ENCODE measurements at places on chromosomes 6 and 20.

DNA sequence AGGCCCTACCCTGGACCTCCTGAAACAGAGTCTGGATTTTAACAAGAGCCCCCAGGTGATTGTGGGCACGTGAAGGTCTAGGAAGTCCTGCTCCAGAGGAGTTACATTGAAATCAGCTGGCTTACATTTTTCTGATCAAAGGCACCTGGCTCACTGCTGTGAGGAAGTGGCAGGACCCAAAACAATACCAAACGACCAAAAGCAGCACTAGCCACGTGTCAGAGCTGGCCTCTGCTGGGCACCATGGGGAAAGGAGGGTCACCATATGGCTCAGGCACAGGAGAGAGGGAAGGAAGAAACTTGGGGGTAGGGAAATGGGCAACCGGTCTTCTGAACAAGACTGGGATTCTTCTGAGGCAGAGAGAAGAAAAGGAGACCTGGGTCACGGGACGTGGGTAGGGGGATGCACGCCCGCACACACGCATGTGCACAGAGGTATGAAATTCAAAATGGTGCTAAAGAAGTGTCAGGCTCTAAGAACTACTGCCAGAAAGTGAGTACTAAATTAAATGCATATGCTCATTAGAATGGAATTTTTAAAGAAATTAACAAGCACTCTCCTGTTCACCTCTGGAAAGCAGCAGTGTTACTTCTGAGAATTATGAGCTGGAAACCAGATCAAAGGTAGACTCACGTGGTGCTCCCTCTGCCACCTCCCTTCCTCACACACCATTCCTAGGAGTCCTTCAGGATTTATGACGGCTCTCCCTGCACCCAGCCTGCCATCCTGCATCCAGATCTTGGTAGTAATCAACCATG, 113.6 kb downstream of the TRERF1 start:
- DNase-seq, result no peak
- no peak overlapping the region for H3K4me3 ChIP-seq
- no peaks in the 10 kb centered on the region for H3K27me3 ChIP-seq
- no peaks in the 10 kb centered on the region for H3K36me3 ChIP-seq

GRCh38 chr20:32040142-32040953, 11.7 kb upstream of the HCK start:
- peaks cover 75% of the 10 kb centered on the region for H3K27me3 ChIP-seq
- H3K4me3 ChIP-seq, result no peak overlapping the region
- H3K27ac ChIP-seq, result no peak overlapping the region
- no peak for DNase-seq
- H3K36me3 ChIP-seq, result no peaks in the 10 kb centered on the region

DNA sequence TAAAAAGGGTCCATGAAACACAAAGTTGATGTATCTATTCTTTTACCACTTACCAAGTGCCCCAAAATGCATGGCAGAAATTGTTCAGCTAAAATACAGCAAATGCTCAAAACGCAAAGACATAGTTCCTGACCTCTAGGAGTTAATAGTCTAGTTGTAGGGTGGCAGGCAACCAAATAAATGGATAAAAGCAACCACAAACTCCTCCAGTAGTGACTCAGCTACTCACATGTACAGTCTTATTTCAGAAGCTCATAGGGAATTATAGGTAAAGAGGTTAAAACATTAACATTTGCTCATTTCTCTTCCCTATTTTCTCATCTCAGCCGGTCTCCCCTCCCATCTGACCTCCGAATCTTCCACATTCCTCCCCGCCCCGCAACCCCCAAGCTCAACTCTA, 143.9 kb upstream of the INSM1 start:
- no peak for DNase-seq
- no peaks in the 10 kb centered on the region for H3K36me3 ChIP-seq
- H3K27me3 ChIP-seq, result peaks cover 25% of the 10 kb centered on the region
- no peak overlapping the region for H3K27ac ChIP-seq
- H3K4me1 ChIP-seq, result no peaks in the 10 kb centered on the region

DNA sequence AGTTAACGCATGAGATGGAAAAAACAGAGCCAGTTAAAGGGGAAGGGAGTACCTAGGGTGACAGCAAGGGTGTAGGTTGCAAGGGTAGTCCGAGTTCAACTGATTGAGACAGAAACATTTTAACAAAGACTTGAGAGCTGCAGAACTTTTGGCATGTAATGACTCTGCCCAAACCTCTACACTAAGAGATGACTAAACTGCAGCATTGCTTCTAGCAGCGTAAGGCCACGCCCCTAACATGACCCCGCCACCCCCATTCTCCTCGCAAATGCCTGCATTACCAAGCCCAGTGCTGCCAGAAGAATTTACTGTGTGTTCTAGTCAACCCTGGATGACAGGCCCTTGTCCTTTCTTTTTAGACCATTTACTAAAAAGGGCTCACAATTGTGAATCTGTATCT, 6.3 kb upstream of the HINT3 start:
- no peaks in the 10 kb centered on the region for H3K36me3 ChIP-seq
- H3K4me3 ChIP-seq, result no peak overlapping the region
- DNase-seq, result no peak
- no peaks in the 10 kb centered on the region for H3K4me1 ChIP-seq

DNA sequence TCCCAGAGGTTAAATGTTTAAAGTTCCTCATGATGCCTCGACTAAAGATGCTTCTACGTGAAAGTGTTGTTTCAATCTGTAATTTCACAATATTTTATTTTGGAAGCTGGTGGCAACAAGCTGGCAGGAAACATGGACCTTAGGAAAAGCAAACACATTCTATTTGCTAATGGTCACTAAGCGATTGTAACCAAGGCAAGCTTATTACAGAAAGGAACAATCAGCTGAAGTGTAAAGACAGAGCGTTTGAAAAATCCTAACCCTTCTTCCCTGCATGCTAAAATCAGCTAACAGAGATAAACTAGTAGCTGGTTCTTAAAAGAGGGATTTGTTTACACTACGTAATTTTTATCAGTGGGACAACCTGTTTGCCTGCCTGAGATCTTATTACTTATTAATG, 50.0 kb downstream of the IL20RA start:
- DNase-seq, result no peak
- H3K4me3 ChIP-seq, result no peak overlapping the region
- H3K4me1 ChIP-seq, result no peaks in the 10 kb centered on the region
- H3K27ac ChIP-seq, result no peak overlapping the region
- no peaks in the 10 kb centered on the region for H3K36me3 ChIP-seq

DNA sequence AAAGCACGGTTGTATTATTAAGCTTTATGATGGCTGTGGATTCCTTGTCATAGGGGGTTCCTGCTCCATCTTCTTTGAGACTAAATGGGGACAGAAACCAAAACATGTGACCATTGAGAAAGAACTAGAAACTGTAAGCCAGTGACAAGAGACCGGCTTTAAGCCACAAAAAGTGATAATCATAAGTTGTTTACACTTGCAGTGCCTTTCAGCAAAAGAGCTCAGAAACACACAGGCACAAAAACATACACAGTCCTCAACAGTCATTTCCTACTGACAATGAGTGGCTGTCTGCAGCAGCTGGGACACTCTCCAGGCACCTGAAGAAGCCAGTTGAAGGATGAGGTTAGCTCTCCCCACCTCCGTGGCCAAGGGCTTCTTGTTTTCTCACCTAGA, 20.0 kb upstream of the UBE2J1 start:
- no peak for DNase-seq
- H3K27ac ChIP-seq, result peak overlapping the region; percentile 19
- H3K27me3 ChIP-seq, result no peaks in the 10 kb centered on the region
- H3K4me3 ChIP-seq, result no peak overlapping the region
- peaks cover 14% of the 10 kb centered on the region for H3K4me1 ChIP-seq

DNA sequence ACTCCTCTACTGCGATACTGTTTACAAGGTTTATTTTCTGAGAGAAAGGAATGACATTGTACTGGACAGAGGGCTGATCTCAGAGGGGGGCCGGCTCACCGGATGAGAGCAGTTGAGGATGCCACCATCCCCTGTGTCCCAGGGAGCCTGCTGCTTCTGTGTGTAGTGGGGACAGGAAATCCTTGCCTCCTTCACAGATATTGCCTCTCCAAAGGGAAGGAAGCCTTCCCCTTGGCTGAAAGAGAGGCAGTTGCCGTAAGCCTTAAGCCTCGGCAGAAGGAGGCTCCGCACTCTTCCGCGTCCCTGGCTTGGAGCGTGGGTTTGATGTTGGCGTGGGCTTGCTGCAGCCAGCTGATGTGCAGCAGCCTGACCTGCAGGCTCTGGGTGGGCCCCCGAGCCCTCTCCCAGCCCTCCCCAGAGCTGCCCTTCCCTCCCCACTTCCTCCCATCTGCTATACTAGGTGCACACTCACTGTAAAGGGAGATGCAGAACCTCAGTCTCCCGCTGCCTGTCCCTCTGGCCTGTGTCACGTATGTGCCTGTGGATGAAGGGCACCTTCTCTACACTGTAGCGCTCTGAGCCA, 45.7 kb upstream of the RPS6KA2 start:
- no peak for DNase-seq
- peaks cover 11% of the 10 kb centered on the region for H3K4me1 ChIP-seq
- no peak overlapping the region for H3K4me3 ChIP-seq
- no peak overlapping the region for H3K27ac ChIP-seq
- peaks cover 78% of the 10 kb centered on the region for H3K27me3 ChIP-seq
- no peaks in the 10 kb centered on the region for H3K36me3 ChIP-seq

- no peak overlapping the region for H3K27ac ChIP-seq
- H3K27me3 ChIP-seq, result peaks cover 44% of the 10 kb centered on the region
- H3K4me1 ChIP-seq, result no peaks in the 10 kb centered on the region
- no peak for DNase-seq
These were observed 366.1 kb downstream of the PREX1 start for GRCh38 chr20:48461735-48462119.

GRCh38 chr6:156634048-156634447, 143.1 kb upstream of the ARID1B start:
- no peak for DNase-seq
- H3K4me3 ChIP-seq, result peak overlapping the region; percentile 19
- H3K27me3 ChIP-seq, result peaks cover 21% of the 10 kb centered on the region
- no peaks in the 10 kb centered on the region for H3K36me3 ChIP-seq

GRCh38 chr6:152341596-152341995, 295.6 kb downstream of the SYNE1 start:
- H3K36me3 ChIP-seq, result peaks cover 37% of the 10 kb centered on the region
- peaks cover 3% of the 10 kb centered on the region for H3K4me1 ChIP-seq

- H3K27me3 ChIP-seq, result peaks cover 60% of the 10 kb centered on the region
- no peaks in the 10 kb centered on the region for H3K4me1 ChIP-seq
These were observed 540.6 kb downstream of the QKI start for GRCh38 chr6:163955096-163955495.

DNA sequence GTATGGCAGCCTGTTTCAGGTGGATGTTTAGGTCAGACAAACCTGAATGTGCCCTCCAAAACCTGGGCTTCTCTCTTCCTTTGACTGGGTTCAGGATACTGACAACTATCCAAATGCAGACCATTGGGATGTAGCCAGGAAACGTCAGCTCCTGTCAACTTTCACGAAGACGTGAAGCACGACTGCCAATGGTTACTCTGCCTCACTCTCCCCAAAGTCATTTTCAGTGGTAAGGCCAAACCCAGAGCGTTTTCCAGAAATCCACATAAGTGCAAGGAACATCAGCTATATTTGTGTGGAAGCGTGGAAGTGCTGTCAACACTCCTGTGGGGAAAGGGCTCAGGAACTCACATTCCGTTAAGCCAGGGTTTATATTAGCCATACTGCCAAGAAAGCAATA, 20.1 kb upstream of the RCAN2 start:
- H3K27me3 ChIP-seq, result peaks cover 24% of the 10 kb centered on the region
- H3K4me3 ChIP-seq, result no peak overlapping the region
- no peaks in the 10 kb centered on the region for H3K4me1 ChIP-seq
- no peaks in the 10 kb centered on the region for H3K36me3 ChIP-seq
- H3K27ac ChIP-seq, result no peak overlapping the region

DNA sequence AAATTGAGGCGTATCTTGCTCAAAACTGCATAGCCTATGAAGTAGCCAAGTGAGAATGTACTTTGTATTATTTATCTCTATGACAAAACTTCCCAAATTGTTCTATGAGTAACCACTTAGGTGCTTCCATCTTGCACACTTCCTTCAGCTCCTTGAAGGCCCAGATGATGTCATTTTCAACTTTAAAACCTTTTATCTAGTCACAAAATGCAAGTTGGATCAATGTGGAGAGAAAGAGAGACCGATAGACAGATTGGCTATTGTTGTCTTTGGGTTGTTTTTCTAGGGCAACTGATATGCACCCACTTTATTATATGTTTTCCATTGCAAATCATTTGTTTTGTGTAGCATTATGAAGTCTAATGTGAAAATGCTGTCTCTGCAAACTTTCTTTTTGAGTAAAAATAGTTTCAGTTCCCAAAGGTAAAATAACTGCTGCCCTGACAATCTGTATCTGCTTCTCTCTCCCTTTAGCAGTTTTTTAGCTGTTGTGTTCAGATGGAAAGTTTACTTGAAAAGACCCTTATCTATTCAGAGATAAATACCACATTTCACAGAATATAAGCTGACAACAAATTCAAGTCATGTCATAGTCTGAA, 73.7 kb upstream of the CITED2 start:
- no peaks in the 10 kb centered on the region for H3K36me3 ChIP-seq
- no peak for DNase-seq
- H3K4me3 ChIP-seq, result no peak overlapping the region
- H3K4me1 ChIP-seq, result peaks cover 2% of the 10 kb centered on the region

GRCh38 chr6:111980143-111980542, 73.8 kb upstream of the CCN6 start:
- peaks cover 22% of the 10 kb centered on the region for H3K4me1 ChIP-seq
- H3K27me3 ChIP-seq, result peaks cover 15% of the 10 kb centered on the region
- no peak overlapping the region for H3K27ac ChIP-seq
- peaks cover 3% of the 10 kb centered on the region for H3K36me3 ChIP-seq
- no peak for DNase-seq

DNA sequence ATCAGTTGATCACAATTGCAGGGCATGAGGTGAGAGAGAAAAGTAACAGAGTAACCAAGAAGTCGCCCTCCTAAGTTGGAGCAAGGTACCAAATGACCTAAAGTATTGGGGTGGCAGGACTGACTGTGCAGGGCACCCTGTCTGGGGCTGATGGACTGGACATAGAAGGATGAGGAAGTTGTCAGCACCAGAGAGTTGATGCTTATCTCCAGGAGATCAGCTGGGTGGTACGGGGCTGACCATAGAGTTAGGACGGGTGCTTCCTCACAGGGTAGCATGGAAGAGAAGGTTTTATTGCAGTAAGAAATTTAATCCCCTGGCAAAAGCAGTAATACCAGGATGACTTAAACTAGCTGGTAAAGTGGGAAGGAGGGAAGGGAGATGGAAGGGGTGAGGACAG, 66.7 kb downstream of the TMEM170B start:
- H3K4me1 ChIP-seq, result no peaks in the 10 kb centered on the region
- peaks cover 61% of the 10 kb centered on the region for H3K27me3 ChIP-seq
- H3K27ac ChIP-seq, result no peak overlapping the region

DNA sequence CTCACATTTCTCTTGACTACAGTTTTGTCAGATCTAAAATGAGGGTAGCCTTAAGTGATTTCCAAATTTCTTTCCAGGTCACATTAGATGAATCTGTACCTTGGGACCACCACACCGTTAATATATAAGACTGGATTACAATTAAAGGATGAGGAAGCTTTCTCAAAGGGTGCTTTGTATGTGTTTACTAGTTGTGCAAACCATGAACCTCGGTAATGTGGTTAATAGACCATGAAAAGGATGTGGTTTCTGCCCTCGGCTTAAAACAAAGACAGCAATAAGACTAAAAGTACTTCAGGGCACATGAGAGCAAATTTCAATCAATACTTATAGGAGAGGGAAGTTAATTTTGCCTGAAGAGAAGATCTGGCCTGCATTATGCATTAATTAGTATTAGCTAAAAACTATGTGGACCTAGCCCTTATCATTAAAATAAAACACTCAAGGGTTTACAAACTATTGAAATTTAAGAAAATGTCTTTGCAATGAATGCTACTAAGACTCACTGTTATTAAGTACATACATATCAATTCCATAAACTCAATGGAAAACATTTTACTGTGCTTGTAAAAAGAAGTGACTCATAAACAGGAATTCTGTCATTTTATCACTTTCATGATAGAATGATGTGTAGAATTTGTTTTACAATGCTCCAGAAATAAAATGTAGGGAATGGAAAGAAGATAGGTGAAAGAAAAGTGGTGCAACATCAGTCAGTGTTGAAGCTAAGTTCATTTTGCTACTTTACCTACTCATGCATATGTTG, 936 bp upstream of the TMX4 start:
- peak; percentile 45 for DNase-seq
- H3K27me3 ChIP-seq, result no peaks in the 10 kb centered on the region

All from effector memory CD8-positive, alpha-beta T cell (primary cell).